Endothelial cell of umbilical vein (primary cell): ENCODE measurements at places on chromosomes 13 and 19.

DNA sequence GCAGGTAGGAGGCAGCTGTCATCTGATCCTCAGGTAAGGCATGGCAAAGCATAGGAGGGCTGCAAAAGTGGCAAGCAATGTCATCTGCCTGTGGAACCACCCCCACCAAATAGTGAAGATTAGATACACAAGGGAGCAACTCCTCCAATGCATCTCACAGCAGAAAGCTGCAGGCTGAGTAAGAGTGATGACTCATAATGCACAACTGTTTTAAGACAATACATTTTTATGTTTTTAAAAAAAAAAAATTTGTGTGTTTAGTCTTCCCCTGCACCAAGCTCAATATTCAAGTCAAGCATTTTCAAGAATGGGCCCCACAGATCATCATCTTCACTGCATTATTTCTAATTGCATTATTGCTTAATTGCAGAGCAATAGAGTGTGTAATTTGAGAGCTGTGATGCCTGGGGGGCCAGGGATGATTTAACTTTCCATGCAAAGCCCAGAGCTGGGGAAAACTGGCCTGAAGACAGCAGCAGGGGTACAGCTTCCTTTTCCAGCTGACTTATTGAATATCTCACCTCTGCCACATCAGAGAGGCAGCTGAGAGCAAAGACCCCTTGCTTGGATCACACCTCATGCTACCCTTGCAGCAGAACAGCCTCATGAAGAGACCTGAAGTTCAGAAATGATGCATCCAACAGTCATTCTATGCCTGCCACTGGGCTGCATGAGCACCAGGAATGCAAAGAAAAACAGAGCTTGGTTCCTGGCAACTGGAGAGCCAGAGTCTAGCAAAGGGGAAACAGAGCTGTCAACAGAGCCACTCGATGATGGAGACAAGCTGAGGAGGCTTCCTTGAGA, 22.7 kb upstream of the POP4 start:
- DNase-seq = no peak

GRCh38 chr13:90201676-90202460, 1145.6 kb upstream of the MIR17HG start:
- no peak for DNase-seq

GRCh38 chr13:80821466-80821865, 480.5 kb upstream of the SPRY2 start:
- DNase-seq = no peak

DNA sequence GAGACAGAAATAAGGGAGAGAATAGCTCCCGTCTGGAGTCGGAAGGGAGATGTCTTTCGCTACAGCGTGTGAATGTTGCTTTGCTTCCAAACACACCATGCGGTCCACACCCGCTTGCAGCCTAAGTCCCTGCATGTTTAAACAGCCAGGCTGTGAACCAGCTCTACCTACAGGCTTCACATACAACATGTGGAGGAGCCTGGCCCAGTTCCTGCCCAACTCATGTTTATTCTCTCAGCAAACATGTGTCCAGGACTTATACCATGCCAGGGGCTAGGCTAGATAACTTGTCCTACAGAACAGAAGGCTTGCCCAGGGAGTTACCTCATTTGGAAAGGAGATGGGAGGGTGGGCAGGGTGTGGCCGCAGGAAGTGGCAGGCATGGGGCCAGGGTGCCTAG, 181.5 kb downstream of the FOXO1 start:
- DNase-seq = no peak

GRCh38 chr19:966485-967088, 17.6 kb upstream of the WDR18 start:
- no peak for DNase-seq

GRCh38 chr13:22194106-22194805, 523.4 kb downstream of the FGF9 start:
- no peak for DNase-seq

GRCh38 chr19:19661675-19662251, 1.7 kb downstream of the ATP13A1 start:
- no peak for DNase-seq

- DNase-seq = peak; percentile 33
Observed at GRCh38 chr19:41309180-41310032, 566 bp upstream of the CCDC97 start.

- DNase-seq = no peak
Observed at GRCh38 chr19:10104665-10105508, 1.3 kb upstream of the PPAN start.

DNA sequence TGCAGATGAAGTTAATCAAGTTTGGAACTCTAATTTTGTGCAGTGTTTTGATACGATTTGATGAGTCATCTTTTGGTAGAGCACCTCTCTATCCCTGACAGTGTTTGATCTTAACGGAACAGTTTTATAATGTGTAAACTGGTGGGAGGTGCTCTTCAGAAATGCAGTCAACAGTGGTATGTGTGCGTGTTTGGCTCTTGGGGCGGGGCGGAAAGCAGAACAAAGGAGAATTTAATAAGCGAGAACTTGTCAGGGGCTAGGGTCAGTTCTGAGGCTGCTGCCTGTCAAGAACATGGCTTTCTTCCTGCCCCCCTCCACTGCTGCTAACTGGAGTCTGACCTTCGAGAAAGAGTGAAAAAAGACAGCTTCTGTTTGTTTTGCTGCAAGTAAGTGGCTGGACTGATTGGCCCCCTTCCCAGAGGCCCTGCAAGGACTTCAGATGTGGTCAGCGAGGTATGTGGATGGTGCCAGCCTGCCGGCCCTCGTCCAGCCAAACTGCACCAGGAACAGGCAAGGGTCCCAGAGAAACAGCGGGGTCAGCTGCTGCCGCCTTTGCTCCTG, 40.8 kb downstream of the BBC3 start:
- peak; percentile 97 for DNase-seq

DNA sequence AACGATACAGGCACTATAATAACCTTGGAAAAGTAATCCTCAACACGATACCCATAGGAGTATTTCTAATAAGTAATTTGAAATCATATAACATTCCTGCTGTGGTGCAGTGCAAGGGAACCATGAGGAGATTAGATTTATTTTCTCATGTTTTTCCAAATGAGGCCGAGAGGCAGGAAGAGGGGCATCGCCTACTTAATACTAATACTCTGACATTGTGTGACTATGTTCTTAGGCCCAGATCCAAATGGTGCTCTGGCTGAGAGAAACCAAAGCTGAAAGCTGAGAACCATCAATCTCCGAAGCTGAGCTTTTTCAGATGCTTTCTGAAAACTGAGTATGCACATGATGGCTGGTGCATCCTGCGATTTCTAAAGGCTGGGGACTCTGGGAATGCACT, 248.0 kb upstream of the MAB21L1 start:
- no peak for DNase-seq
